Peyer's patch (tissue), 4 donors: ENCODE measurements at places on chromosomes 2 and 18.
A peak's percentile ranks its signal among the peaks of the same experiment; 100 is the strongest.

GRCh38 chr18:34281290-34281689 is 56.6 kb upstream of the NOL4 start:
- no peak for DNase-seq

GRCh38 chr18:55245211-55245614 is 286.0 kb upstream of the CCDC68 start:
- no peak for DNase-seq

DNA sequence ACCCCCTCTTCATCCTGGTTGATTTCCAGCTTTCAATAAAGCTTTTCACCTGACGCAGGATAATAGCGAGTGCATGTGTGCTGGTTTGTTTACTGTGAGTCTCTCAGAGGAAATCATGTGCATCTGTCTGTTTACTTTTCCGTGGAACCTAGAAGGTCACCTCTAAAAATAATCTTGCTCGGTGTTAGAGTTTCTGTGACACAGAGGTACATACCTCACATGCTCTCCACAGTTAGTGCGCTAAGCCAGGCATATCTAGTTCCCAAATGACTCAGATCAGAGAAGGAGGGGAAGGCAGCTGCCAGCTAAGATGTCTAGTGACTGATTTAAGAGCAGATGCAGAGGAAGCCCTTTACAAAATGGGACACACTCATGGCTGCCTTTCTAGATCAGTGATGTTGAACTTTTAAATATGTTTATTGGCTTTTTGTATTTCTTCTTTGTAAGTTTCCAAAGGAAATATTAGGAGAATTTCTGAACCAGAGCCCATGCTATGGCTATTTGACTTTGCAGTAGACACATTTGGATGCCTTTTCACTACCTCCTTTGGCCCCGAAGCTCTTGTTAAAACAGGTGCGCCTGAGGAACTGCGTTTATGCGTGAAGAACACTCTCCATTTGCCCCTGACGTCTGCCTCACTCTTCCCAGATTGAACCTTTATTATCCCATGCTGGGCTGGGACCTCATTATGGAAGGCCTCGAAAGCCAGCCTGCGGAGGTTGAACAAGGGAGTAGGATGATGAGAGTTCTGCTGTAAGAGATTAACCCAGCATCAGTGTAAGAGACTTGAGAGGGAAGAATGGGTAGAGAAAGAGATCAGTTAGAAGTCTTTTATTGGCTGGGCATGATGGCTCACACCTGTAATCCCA is 145.6 kb downstream of the FAM161A start:
- no peak for DNase-seq

DNA sequence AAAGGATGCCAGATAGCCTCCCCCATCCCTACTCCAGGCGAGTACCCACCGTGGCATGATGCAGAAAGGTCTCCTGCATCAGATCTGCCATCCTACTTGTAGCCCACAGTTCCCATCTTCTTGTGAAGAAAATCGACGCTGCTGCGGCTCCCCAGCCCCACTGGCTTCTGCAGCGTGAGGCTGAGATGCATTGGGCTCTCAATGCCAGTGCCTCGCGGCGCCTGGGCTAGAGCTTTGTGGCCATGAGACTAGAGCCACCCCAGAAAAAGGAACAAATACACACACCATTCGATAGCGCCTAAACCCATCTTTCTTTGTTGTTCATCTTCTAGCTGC is 2.8 kb downstream of the NOL4 start:
- no peak for DNase-seq

DNA sequence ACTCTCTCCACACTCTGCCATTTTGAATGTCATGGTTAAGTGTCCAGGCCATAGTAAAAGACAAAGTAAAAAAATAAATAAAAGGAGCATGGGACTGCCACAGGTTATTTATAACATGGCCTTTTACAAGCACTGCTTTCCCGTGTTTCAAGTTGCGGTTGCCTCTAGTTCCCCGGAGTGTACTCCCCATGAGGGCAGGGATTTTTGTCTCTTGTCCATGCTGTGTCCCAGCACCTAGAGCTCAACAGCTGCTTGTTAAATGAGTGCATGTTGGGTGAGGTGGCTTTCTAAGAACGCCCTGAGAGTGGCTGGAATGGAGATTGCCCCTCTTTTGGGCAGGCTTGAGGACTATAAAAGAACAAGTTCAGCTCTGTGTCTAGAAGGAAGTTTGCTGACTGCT is 8.4 kb downstream of the CAVIN2 start:
- no peak for DNase-seq

DNA sequence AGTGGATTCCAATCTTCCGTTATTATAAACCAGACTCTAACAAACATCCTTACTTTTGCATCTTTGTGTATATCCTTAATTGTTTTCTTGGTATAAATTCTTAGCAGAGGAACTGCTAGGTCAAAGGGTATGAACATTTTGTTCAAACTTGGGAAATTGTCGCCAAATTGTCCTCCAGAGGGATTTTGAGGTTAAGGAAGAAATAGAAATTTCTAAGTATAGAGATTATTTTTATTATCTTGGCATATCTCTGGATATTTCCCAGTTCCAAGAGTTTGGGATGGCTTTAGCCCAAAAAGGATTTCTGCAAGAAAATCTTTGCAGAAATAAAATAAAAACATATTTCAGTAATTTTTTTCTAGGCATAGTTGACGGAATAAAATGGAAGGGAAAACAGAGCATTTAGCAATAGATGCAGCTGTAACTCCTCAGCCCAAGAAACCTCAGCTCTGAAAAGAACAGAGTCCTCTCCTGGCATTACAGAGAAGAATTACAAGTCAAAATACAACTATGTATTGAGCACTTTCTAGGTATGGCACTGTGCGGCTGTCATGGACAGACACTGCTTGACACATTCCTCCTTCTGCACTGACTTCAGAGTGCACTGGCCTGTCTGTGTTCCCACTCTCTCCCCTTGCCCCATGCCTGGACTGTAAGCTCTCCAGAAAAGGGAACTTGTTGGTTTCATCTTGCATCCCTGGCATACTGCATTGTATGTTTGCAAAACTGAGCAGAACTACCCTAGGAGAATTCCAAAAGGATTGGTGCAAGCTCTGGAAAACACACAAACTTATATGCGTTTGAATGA is 117.3 kb upstream of the STON1 start:
- DNase-seq = no peak

- DNase-seq = peak; percentile 33
Observed at GRCh38 chr2:239575931-239576445, 175.2 kb upstream of the HDAC4 start.

- DNase-seq = no peak
Observed at GRCh38 chr2:55490554-55490953, 29.0 kb upstream of the CFAP36 start.

DNA sequence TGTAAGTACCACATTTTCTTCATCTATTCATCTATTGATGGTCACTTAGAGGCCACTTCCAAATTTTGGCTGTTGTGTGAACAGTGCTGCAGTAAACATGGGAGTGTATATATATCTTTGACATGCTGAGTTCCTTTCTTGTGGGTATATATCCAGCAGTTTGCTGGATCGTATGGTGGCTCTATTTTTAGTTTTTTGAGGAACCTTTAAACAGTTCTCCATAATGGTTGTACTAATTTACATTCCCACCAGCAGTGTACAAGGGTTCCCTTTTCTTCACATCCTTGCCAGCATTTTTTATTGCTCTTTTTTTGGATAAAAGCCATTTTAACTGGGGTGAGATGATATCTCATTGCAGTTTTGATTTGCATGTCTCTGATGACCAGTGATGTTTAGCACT is 7.3 kb upstream of the ATP5MC3 start:
- no peak for DNase-seq

DNA sequence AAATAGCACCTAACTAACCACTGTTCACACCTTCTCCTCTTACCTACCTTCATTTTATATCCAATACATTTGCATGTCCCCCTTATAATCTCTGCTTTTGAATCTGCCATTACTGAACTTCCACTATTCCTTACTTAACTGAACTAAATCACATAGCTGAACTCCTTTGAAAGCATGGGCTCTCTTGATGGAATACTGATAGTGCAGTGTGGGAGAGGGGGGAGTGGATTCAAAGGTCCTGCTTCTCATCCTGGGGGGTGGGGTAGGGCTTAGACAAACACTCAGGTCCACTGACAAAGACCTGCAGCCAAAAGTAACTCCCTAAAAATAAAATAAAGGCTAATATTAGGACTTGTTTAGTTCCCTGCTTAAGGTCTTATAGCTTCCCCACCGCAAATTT is 8.6 kb downstream of the MCEE start:
- DNase-seq = no peak

DNA sequence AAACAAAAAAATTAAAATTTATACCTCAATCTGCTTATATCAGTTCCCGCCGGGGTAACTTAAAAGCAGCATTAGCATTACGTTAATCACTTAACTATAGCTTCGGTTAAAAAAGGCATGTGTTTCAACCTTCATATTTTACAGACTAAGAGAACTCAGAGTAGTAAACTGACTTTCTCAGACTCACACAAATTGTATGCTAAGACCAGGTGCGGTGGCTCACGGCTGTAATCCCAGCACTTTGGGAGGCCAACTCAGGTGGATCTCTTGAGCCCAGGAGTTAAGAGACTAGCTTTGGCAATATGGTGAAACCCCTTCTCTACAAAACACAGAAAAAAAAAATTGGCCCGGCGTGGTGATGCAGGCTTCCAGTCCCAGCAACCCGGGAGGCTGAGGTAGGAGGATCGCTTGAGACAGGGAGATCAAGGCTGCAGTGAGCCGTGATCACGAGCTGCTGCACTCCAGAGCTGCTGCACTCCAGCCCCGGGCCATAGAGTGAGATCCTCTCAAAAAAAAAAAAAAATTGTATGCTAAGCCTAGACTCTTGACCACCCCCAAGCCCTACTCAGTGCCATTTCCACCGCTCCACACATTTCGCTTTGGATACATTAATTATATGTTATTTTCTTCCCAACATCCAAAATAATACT is 2.4 kb downstream of the HNRNPLL start:
- no peak for DNase-seq

DNA sequence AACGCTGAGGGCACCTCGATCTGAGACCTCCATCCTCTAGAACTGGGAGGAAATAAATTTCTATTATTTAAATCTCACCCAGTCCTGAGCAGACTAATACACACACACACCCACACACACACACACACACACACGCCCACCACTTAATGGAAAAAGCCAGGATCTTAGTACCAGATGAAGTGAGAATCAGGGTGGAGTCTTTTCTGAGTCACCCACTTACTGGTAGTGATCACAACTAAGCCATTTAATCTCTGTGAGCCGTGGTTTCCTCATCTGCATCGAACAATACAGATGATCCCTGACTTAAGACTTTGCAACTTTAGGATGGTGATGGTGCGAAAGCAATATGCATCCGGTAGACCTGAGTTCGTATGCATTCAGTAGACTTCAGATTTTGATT is 18.6 kb downstream of the THNSL2 start:
- no peak for DNase-seq

GRCh38 chr2:24432121-24432520 is 58.9 kb upstream of the NCOA1 start:
- no peak for DNase-seq

GRCh38 chr18:35267161-35267651 is 22.8 kb downstream of the ZSCAN30 start:
- DNase-seq = peak; percentile 89

DNA sequence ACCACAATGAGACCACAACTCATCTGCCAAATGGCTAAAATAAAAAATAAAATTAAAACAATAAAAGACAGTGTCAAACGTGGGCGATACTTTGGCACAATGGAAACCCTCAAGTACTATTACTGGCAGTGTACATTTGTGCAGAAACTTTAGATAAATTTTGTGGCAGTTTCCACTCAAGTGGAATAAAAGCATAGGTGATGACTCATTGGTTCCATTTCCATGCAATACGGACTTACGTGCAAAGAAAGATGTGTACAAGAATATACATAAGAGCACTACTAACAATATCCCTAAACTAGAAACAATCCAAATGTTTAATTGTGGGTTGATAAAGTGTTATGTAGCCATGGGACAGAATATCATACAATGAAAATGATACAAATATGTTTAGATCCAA is 259.0 kb upstream of the HNMT start:
- no peak for DNase-seq

- DNase-seq = no peak
Observed at GRCh38 chr2:3294069-3294468, 83.5 kb downstream of the EIPR1 start.

GRCh38 chr2:158202161-158202815 is 100.6 kb downstream of the UPP2 start:
- no peak for DNase-seq
